Hematopoietic multipotent progenitor cell treated with erythropoietin and hydrocortisone succinate and interleukin-3 and kit ligand, for 15 days (in vitro differentiated cells): ENCODE measurements at places on chromosomes 3 and 15.

DNA sequence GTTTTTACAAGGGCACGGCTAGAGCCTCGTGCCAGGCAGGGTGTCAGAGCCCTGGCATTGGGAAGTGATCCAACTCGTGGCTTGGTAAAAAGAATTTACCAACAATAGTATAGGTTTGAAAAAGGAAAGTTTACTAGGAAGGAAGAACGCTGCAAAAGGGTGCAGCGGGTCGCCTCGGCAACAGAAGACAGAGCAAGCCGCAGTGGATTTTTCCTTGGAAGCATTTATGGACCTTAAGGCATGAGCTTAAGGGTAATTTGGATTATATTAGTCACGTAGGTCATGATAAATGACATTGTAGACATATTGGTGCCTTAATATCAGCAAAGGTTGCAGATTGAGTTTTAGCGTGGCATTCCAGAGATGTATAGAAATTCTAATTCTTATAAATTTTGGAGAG is 163.4 kb upstream of the PPP2R3A start:
- no peak for DNase-seq

DNA sequence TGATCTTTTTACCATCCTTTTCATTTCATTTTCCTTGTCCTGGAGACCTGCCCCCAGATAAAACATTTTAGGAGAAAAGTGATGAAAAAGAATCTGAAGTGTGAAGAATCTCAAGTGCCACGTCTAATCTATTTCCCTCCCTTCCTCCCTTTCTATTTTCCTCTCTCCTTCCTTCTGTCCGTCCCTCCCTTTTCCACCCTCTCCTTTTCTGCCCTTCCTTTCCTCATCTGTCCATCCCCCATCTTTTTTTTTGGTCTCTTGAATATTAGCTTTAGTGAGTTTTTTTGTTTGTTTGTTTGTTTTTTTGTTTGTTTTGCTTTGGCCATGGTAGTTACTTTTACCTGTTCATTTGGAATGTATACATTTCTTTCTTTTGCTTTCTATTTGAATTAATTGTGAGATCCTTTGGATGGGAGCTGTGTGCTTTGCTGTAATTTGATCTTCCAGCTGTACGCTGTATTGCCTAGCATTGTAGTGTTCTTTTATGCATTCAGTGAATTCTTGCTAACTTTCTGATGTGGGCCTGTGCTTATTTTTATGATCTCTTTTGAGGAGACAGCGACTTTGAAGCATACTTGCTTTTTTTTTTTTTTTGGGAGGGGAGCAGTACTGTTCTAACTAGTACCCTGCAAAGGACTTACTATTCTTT is 19.2 kb downstream of the CDIN1 start:
- no peak for DNase-seq

- DNase-seq = peak; percentile 86
These were observed 28.3 kb downstream of the RUVBL1 start for GRCh38 chr3:128095222-128095703.

GRCh38 chr15:62344806-62345539 is 179.9 kb upstream of the C2CD4B start:
- peak; percentile 40 for DNase-seq

GRCh38 chr3:111694471-111694870 is 99.3 kb upstream of the ZBED2 start:
- DNase-seq = no peak

DNA sequence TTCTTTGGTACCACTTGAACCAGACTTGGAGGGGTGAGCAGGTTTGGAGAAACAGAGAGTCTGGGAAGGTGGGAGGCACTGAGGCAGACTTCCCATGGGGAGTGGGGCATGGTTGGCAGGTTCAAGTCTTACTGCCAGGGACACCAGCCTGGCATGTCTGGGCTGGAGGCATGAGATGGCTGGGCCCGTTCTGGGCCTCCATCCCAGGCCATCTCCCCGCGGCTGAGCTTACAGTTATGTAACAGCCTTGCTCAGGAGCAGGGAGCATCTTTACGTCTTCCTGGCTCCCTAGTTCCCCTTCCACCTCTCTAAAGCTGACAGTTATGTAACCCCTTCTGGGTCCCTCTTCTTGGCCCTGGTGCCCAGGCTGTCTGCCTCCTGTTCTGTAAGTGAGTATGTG is 12.4 kb downstream of the VIPR1 start:
- DNase-seq = no peak

- no peak for DNase-seq
These were observed 19.1 kb upstream of the EPB42 start for GRCh38 chr15:43239732-43240491.

DNA sequence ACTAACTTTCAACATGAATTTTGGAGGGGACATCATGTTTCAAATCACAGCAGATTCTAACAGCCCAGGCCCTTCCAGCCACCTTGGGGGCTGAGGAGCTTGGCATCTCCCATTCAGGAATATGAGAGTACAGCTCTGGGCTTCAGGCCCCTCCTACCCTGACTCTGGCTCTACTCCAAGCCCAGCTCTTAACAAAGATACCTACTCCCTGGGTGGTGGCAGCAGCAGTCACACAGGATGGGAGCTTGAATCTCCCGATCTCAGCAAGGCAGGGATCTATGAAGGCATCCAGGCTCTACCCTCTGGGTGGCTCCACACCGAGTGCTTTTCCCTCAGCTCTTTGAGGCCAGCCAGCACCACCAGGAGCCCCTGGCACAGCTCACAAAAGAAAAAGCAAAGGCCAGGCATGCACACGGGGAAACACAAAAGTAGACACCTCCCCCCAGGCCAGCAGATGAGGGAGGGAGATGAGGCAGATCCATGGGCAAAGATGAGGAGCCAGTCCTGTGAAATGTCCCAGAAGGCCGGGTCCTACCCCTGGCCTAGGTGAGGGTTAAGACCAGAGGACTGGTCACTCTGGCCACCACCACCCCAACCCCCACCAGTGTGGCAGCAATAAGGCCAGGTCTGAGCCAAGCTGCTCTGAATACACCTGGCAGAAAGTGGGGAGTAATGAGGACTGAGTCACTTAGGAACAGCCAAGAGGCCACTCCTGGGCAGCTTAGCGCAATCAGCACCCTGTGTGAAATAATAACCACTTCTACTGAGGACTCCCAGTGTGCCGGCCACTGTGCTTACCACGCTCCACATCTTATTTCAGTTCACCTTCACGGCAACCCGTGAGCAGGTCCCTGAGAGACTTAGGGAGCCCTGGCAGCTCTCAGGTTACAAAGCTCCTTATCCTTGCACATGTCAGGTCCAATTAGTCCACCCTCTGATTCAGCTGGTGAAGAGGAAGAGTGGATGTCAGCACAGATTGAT is 24.3 kb downstream of the PLA2G4F start:
- no peak for DNase-seq

DNA sequence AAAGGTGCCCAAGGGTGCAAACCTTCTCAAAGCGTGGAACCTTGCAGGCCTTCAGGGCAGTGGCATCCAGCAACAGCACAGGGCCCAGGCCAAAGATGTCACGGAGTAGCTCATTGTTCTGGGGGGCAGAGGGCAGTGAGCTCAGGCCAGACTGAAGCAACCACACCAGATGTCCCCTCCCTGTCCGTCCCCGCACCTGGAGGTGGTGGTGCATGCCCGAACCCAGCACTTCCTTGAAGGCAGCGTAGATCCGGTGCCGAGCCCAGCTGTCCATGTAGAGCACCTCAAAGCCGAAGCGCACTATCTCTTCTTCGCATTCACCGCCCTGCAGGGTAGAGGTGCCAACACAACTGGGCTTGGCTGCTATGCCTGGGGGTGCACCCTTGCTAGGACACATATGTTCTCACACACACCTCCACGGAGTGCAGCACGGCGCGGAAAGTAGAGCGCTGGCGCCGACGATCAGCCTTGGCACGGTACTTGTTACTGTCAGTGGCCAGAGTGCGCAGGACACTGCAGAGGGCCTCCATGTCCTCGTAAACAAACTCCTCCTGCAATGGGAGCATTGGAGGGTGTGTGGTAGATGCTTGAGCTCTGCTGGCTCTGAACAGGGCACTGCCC is 3.7 kb downstream of the IFRD2 start:
- DNase-seq = no peak

DNA sequence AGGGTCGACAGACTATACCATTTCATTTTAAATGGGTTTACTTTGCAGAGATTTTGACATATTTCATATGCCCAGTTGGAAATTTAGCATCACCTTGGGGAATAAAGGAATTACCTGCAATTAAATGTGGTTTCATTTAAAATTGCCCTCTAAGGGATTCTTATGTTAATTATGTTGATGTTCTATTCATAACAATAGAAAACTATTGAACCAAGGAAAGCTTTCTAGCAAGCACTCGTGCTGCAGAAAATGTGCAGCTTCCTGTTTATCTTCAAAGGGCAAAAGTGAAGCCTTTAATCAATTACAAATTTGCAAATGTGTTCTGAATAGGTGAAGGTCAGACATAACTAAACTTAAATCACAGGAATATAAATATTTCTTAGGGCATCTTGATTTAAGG is 352.1 kb downstream of the CHST2 start:
- no peak for DNase-seq
